ENCODE measurements at places on chromosomes 5 and 9. TPM values are rescaled to one million over a fixed set of nuclear protein-coding genes. Genes with fewer than 3 reads are reported as not detected.
A peak's percentile ranks its signal among the peaks of the same experiment; 100 is the strongest.

GRCh38 chr5:58410441-58410840 lies 49.4 kb downstream of the PLK2 start:
- peak; percentile 7 for DNase-seq

DNA sequence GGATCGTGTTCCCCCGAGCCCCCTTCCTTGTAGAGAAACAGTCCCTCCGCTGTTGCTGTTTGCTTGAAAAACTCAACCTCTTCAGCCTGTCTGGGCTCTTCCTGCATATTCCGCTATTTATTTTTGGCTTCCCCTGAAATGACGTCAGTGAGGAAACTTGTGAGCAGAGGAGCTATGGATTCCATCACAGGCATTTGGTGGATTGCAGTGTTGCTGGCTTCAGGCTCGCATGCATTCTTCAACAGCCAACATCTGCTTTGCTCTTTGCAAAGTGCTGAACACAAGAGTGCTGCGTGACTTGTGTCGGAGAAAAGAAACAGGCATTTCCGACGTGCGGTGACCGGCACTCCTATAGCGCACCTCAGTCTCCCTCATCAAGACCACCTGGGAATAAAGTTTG lies 232.7 kb downstream of the RFK start:
- peak; percentile 2 for DNase-seq

DNA sequence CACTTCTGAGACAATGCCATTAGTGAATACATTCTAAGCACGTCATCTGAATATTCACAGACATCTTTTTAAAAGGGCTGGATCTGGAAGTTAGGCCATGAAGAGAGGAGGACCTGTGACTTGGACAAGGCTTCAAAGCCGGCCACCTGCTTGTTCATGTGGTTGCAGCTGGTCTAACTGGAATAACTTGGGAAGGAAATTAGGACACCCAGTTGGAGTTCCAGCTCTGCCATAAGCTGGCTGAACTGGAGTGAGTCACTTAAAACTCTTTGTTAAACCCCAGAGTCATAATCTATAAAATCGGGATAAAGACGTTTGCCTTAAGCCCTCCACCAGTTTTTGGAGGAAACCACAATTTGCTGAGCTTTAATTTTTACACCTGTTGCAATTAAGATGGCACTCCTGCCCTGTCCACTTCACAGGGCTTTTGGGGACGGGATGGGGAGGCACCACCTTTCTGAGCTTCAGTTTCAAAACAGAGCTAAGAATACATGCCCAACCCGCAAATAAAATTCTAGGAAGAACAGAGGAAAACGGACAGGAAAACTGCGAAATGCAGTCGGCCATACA lies 536 bp upstream of the STX17 start:
- DNase-seq: no peak

- no peak for DNase-seq
Observed at GRCh38 chr9:80385246-80385645, 813.5 kb downstream of the TLE4 start.

GRCh38 chr5:6188344-6188743 lies 190.0 kb downstream of the MED10 start:
- DNase-seq: no peak

The TTC33 gene
- 20.4 TPM for total RNA-seq

The C9orf50 gene
- total RNA-seq: not detected

The GPX3 gene
- 1.2 TPM for total RNA-seq

The FCN2 gene
- not detected for total RNA-seq

The MAP3K1 gene
- total RNA-seq: 57.1 TPM
